Stimulated activated CD4-positive, alpha-beta T cell treated with anti-CD3 and anti-CD28 coated beads, Interleukin-15, amount 100 ng/mL, for 1 hour (primary cell): ENCODE measurements at places on chromosomes 6 and 20.

DNA sequence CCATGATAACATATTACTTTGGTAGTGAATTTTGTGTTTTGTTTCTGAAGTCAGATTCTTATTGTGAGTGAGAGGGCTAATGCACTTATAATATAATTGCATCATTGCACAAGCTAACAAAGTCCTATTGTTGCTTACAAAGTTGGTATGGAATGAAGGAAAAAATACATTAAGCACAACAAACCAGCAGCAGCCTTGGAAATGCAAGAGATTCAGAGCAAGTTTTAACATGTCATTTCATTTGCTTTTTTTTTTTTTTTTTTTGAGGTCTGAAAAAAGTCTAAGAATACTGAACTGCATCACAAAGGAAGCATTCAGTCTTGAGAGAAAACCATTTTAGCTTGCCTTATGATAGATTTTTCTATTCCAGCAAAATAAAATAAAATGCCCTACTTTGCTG is 57.6 kb downstream of the PLCB4 start:
- no peak for DNase-seq

- DNase-seq: no peak
Measured at GRCh38 chr6:87636315-87636714, 46.4 kb downstream of the ORC3 start.

GRCh38 chr6:90021711-90022110 is 127.4 kb downstream of the GJA10 start:
- no peak for DNase-seq

- no peak for DNase-seq
Measured at GRCh38 chr6:4262526-4262925, 127.2 kb upstream of the ECI2 start.

GRCh38 chr20:41559658-41560057 is 58.5 kb downstream of the CHD6 start:
- DNase-seq: no peak

DNA sequence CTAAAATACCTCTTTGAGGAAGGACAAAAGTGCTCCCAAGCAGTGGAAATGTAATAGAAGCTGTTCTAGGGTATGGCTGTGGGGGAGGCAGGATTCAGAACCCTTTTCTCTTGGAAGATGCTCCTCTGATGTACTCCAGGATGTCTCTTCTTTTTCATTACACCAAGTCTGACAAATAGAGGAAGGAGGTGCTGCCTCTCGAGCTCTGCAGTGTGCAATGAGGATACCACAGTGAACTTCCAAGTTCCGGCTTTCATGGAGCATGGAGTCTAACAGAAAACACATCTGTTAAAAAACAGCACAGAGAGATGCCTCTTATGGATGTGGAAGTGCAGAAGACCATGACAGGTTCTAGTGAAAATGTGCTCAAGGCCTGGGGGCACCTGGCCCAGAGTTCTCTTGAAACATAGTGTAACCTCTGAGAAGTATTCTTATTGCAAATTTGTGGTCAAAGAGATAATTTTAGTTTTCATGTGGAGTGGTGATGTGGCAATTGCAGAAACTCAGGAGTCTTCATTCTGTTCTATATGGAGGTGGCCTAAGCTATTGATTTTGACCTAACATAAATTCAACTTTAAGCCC is 362.0 kb upstream of the CITED2 start:
- DNase-seq: no peak

- no peak for DNase-seq
Measured at GRCh38 chr6:162178666-162179065, 548.9 kb downstream of the PRKN start.

DNA sequence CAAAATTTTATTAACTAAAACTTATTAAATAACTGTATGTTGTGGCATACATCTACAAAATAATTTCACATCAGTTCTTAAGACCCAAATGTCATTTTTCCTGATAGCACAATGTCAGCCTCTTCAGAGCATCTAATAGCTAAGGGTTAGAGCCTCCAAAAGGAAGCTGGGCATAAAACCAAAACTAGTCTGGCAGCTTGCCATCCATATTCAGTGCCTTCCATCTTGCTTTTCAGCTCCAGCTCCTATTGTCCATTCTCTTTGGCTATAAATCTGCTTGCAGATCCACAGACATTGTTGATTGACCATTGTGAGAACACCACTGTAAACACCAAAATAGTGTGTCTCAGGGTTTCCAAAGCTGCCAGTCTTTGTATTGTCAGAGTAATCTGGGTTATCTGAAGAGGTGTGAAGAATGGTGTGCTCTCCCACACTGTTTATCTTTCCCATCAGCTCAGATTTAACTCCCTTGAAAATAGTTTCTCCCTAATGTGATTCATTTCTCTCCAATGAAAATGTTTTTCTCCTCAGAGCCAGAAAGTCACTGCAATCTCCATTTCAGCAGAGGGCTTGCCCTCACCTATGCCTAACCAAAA is 154.8 kb upstream of the KCNQ5 start:
- DNase-seq: no peak
